ENCODE measurements at places on chromosomes 2 and 18.

GRCh38 chr2:205636549-205637319, 45.6 kb upstream of the NRP2 start:
- no peak for DNase-seq

- DNase-seq = no peak
These were observed 205.2 kb downstream of the PRKCE start for GRCh38 chr2:45856391-45857274.

GRCh38 chr2:236899146-236899545, 186.5 kb upstream of the COPS8 start:
- DNase-seq = no peak

- no peak for DNase-seq
These were observed 53.7 kb upstream of the MAP3K20 start for GRCh38 chr2:173021939-173022371.

GRCh38 chr18:58499527-58500221, 129.2 kb downstream of the ALPK2 start:
- DNase-seq = no peak

DNA sequence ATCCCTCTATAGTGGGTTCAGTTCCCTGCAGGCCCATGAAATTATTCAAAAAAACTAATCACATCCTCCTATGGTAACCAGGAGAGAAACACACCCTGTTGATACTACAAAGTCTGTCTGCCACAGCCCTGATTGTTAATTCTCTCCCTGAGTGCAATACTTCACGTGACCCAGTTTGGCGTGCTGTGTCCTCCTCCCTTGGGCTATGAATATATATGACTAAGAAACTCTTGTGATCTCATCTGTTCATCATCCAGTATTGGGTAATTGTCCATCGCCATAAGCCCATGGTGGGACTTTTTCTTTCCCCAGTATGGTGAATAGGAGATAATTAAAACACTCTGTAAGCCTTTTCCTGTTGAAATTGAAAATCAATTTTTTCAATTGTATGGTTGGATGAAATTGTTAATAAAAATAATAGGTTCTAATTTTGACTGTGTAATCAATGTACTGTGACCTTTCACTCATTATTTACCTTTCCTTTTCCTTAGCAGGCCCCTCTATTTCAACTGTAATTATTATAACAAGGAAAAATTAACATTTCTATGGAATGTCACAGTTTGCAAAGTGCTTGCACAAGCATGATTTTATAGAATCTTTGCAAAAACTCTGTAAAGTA, 1822.6 kb downstream of the SUCLG1 start:
- DNase-seq = no peak

- DNase-seq = no peak
These were observed 24.2 kb upstream of the CPO start for GRCh38 chr2:206915121-206915520.

DNA sequence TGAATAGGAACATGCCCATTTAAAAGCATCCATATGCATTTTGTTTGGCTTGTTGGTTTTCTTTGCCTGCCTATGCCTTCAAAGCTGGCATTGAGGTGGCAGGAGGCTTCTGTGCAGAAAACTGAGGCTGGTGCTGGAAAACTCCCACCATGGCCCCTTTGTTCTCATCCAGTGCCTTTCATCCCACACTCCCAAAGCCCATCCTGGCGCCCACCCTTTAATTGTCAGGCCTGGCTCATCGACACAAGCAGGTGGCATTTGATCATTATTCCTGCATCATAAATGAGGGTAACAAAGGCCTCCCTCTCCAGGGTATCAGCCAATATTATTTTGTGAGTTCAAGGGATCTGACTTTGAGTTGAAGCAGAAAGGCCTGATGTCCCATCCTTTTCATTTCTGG, 24.7 kb upstream of the ANXA4 start:
- no peak for DNase-seq

- DNase-seq = peak; percentile 17
These were observed 11.2 kb downstream of the ZNF142 start for GRCh38 chr2:218648088-218648786.

DNA sequence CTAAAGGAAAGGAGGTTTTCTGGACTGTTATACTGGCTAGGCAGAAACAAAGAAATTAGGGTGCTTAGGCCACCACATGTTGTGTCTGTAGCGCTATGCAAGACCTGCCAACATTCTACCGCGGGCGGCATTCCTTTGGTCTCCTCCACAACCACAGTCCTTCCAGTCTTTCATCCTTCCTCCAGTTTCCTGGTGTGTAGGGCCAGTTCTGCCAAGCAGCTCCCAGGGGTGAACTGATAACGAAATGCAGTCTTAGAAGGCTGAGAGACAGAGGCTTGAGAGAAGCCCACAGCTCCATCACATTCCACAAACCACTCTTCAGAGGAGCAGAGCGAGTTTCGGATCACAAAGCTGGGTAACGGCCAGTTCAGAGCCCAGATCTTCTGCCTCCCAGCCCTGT, 19.5 kb upstream of the CXXC1 start:
- no peak for DNase-seq

DNA sequence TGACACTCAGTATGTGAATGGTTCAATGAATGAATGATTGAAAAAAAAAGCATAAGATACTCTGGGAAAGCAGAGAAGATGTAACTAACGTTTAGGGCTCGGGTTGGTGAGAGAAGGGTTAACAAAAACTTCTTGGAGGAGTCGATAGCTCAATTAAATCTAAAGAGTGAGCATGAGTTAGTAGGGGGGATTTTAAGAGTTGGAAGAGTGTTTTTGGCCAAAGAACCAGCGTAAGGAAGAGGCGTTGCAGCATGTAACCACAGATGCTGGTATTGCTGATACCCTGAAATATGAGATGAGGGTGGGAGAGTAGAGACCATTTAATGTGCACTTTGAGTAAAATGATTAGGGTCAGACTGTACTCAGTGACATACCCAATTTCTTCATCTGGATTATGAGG, 14.5 kb downstream of the ARHGAP28 start:
- DNase-seq = no peak

DNA sequence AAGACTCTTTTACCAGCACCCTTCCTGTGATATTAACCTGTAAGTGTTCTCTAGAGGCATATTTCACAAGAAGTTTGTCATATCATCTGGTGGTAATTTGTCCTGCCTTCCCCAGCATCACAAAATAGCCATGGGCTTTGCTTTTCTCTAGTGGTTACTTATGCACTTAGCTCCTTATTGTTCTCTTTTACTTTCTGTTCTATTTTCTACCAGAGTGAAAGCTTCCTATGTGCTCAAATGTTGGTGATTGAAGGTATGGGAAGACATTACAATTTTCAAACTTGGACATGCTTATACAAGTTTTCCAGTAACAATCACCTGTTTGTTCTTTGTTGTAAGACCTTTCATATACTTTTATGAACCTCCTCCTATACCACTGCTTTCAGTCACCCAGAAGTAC, 87.0 kb upstream of the KCNH7 start:
- no peak for DNase-seq

Data from stimulated activated CD8-positive, alpha-beta memory T cell treated with anti-CD3 and anti-CD28 coated beads, Interleukin-4, amount 100 ng/mL, for 1 hour (primary cell).